Astrocyte of the spinal cord (primary cell): ENCODE measurements at places on chromosomes 5 and 9.
A peak's percentile ranks its signal among the peaks of the same experiment; 100 is the strongest.

DNA sequence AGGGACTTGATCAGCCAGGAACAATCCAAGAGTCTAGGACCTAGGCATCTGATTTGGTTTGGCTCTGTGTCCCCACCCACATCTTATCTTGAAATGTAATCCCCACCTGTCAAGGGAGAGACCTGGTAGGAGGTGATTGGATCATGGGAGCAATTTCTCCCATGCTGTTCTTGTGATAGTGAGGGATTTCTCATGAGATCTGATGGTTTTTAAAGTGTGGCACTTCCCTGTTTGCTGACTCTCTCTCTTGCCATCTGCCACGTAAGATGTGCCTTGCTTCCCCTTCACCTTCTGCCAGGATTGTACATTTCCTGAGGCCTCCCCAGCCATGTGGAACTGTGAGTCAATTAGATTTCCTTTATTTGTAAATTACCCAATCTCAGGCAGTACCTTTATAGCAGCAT, 201.7 kb upstream of the ACTBL2 start:
- DNase-seq = no peak

DNA sequence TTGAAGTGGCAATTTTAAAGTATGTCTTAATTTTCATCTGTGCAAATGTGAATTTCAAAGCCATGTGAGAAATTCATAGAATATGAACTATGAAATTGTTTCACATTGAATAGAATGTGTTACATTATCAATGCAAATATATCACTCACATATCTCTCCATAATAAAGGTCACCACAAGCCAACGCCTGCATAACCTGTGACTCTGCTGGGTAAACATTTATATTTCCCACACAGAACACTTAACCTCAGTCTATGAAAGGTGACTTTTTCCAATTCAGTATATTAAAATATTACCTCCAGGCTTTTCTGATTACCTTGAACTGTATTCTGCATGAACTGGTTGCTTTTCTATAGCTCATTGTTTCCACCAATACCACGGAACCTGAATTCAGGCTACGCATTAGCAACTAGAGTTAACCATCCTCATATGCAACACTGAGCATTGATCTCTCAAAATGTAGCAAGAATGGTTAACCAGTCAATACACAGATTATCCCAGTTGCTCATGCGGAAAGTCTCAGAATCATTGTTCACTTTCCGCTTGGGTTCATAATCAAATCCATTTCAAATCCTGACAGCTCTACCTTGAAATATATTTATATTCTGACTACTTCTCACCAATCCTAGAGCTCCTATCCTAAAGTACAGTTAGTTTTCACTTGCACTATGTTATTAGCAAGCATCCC, 126.6 kb upstream of the TYRP1 start:
- DNase-seq = no peak

DNA sequence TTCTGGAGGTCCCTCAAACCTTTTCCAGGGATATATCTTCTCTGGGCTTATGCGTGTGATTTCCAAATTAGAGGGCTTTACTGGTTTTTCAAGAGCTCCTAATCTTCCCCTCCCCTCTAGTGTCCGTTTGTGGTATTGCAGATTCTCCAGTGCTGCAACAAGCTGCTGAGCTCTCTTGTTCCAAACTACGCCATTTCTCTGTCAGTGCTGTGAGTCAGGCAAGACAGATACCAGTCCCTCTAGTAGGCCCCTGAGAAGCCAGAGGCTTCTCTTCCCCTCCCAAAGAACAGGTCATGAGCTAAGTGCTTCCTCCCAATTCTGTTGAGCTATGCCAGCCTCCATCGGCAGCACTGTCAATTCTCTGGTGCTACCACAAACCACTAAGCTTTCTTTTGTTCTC, 149.5 kb downstream of the FANCC start:
- DNase-seq = peak; percentile 93

- DNase-seq = no peak
These were observed 9.4 kb downstream of the RXRA start for GRCh38 chr9:134335486-134336220.

DNA sequence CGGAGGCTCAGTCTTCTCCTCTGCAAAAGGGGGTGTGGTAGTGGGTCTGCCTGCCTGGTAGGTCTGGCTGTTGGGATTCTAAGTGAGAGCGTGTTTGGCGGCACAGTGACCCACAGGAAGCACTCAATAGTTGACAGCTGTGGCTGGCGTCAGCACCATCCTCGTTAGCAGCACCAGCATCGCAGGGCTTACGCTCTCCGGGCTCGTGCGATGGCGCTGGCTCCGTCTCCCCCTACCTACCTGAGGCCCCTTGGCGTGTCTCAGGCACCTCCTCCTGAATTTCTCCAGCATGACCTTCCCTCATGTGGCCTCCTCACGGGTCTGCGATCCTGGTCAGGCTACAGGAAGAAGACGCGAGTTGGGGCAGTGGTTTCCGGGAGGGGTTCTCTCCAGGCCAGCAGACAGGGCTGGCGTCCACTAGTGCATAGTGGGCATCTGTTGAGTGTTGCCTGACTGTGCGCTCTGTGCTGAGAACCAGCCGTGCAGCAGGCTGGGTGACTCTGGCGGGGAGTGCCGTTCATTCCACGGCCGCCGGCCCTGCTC, 66.9 kb downstream of the HMCN2 start:
- DNase-seq = no peak

GRCh38 chr5:179408611-179409010, 63.4 kb upstream of the ADAMTS2 start:
- no peak for DNase-seq

DNA sequence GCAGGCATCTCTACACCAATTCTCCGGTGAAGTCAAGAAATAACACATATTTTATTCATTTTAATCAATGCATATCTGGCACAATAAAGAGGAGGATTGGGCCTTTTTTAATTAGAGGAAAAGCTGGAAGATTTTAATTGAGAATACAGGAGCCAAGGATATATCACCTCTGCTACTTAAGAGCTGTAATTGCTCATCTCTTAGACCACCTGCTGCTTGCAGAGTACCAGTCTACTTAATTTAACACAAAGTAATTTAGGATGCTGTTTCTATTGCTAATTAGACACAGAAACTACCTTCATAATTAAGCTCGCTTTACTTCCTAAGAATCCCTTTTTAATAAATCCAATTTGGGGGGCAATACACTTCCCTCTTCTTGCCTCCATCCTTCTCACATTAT, 326.9 kb downstream of the TENT4A start:
- no peak for DNase-seq

GRCh38 chr5:76022611-76023010, 60.6 kb upstream of the SV2C start:
- no peak for DNase-seq

- no peak for DNase-seq
These were observed 58.2 kb downstream of the CCNH start for GRCh38 chr5:87354496-87354895.

- DNase-seq = peak; percentile 97
These were observed 10.6 kb upstream of the CSNK1A1 start for GRCh38 chr5:149561848-149562247.

GRCh38 chr5:79806741-79807140, 117.1 kb downstream of the CMYA5 start:
- DNase-seq = no peak

DNA sequence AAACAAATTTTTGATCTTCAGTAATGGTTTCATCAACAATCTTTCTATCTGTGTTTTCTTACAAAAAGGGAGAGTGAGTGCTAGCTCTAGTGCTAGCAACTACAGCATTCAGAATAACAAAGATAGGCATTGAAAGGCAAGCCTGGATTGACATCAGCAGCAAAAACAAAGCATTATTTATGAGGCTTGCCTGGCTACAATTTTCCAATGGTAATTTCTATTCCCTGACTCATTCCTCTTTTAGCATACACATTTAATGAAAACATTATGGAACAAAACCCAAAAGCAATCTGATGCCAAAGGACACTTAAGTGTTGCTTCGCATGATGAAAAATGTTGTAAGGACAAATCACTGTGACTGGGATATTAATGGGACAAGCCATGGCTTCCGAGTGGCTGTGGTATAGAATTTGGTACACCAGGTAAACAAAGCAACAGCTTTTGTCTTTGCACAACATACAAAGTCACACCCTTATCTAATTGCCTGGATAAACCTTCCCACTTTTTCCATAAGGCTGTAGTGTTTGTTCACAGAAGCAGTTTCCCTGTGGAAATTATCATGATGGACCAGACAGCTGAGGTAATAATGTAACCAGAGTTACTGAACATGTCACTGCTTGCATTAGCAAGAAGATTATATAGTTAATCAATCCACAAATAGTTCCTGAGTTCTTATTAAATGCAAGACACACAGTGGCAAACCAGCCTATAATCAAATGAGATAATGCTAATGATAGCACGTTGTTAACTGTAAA, 179.8 kb upstream of the EDIL3 start:
- peak; percentile 65 for DNase-seq

DNA sequence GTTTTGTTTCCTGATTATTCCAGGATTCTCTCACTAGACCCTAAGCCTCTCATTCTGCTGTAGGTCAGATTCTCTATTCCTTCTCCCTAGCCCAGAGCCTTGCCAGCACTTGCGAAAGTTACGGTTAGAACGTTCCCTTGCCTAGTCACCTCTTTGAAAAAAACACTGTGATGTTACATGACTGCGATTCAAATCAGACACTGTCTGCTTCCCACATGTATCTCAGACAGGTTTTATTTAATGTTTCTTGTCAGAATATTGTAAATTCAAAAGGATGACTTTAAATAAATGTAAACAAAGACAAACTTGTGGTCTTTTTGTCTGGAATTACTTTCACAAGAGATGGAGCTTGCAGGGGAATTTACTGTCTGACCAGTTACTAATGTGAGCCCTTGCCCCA, 116.5 kb upstream of the OTULINL start:
- DNase-seq = no peak

- DNase-seq = no peak
These were observed 16.0 kb upstream of the HAND1 start for GRCh38 chr5:154494036-154494435.

GRCh38 chr5:30414078-30414477, 779.4 kb upstream of the CDH6 start:
- no peak for DNase-seq

DNA sequence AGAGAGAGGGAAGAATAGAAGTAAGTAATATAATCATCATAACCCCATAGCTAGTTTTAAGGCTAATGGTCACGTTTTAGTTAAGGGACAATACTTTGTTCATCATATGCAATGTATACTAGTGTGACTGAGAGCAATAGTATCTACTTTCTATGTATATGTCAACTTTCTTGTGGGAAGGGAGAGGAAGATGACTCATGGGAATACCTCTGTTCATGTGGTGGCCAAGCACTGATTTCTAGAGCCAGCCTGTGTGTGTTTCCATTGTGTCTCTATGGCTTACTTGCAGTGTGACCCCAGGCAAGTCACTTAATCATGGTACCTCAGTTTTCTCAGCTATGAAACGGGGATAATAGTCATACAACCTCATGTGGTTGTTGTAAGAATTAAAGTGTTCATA, 639.6 kb downstream of the CETN3 start:
- DNase-seq = peak; percentile 75

GRCh38 chr5:124751031-124751430, 4.6 kb upstream of the ZNF608 start:
- no peak for DNase-seq

- no peak for DNase-seq
These were observed 1691.5 kb downstream of the MAT2B start for GRCh38 chr5:165196961-165197360.

DNA sequence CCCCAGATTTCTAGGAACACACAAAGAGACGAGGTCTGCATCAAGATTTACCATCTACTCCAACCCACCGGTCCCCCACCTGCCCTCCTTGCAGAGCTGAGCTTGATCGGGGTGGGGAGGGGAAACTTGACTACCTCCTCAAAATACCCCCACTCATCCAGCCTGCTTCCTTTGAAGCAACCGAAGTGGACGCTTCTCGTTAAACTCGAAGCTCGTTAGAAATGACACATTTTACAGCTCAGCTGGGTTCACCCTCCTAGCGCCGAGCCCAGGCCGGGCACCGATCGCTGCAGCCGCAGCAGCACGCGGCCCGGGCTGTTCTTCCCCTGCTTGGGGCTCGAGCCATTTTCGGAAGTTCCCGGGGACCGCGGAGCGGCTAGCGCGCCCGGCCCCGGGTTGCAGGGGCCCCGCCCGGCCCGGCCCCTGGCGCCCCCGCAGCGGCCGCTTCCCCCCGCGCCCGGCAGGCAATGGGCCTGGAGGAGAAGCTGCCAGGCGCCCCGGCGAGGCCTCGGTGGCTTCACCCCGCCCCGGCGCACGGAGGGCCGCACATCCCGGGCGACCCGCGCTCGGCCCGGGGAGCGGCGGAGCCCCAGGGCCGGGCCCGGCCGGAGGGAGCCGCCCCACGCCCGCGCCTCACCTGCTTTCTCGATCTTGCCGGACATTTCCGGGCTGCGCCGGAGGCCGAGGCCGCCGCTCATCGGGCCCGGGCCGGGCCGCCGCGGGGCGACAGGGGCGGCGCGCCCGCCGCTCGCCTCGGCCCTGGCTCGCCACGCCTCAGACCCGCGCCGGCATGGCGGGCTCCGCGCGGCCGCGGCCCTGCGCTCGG, 530 bp downstream of the RAPGEF1 start:
- DNase-seq = peak; percentile 33

GRCh38 chr5:168651648-168652047, 72.5 kb upstream of the PANK3 start:
- DNase-seq = peak; percentile 53

GRCh38 chr9:123344192-123344949, 11.6 kb upstream of the CRB2 start:
- DNase-seq = no peak

DNA sequence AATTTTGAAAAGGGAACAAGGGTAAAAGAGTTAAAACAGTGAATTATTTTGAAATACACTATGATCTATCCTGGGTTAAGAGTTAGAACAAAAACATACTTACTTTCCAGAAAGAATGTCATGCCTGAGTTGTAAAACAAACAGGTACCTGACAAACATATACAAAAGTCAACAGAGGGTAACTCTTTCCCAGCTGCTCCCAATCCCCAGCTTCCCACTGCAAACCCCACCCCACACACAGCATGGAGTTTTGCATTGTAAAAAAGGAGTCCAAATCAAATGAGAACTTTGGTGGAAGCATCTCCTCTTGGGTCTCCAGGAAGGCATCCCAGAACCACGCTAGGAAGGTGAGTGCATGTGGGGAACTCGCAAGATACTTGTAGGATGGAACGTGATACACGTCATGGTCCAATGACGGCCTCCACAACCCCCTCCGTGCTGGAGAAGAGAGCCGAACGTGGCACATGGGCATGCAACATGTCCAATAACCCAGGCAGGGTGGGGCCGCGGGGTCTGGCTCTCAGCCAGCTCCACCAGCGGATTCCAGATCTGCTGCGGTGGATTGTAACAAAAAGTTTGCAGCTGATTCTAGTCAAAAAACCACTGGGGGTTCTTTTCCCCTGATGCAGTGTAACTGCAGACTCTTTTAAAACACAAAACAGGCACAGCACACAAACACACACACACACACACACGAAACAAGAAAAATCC, 55.8 kb downstream of the EPB41L4B start:
- peak; percentile 41 for DNase-seq

DNA sequence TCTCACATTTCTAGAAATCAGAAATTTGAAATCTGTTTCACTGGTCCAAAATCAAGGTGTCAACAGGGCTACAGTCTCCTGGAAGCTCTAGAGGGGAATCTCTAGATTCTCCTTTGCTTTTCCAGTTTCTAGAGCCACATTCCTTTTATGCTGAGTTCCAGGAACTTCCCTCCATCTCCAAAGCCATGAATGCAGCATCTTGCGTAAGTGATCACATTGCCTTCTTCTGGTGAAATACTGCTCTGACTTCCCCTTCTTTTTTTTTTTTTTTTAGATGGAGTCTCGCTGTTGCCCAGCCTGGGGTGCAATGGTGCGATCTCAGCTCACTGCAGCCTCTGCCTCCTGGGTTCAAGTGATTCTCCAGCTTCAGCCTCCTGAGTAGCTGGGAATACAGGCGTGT, 23.8 kb downstream of the GDA start:
- no peak for DNase-seq

GRCh38 chr5:170960567-170960966, 98.7 kb downstream of the RANBP17 start:
- no peak for DNase-seq

- DNase-seq = no peak
These were observed 64.4 kb downstream of the PIK3R1 start for GRCh38 chr5:68279984-68280383.
